CD8-positive, alpha-beta memory T cell (primary cell): ENCODE measurements at places on chromosomes 16 and 17.

GRCh38 chr17:63780507-63780906 lies 6.5 kb downstream of the DDX42 start:
- no peak for DNase-seq

- no peak for DNase-seq
Measured at GRCh38 chr16:69747115-69747514, 7.6 kb downstream of the NOB1 start.

GRCh38 chr16:88807626-88808453 lies 3.9 kb downstream of the APRT start:
- DNase-seq: no peak

GRCh38 chr16:1960665-1961630 lies 1.6 kb downstream of the NDUFB10 start:
- no peak for DNase-seq
